Stimulated activated effector memory CD8-positive, alpha-beta T cell treated with anti-CD3 and anti-CD28 coated beads, Interleukin-12 subunit alpha, Interleukin-12 subunit beta, amount 100 ng/mL, for 72 hours (primary cell): ENCODE measurements at places on chromosomes 1 and 21.
A peak's percentile ranks its signal among the peaks of the same experiment; 100 is the strongest.

GRCh38 chr1:104082221-104082620, 332.5 kb downstream of the AMY1C start:
- DNase-seq, result no peak

GRCh38 chr1:11777658-11778322, 15.8 kb downstream of the C1orf167 start:
- no peak for DNase-seq

DNA sequence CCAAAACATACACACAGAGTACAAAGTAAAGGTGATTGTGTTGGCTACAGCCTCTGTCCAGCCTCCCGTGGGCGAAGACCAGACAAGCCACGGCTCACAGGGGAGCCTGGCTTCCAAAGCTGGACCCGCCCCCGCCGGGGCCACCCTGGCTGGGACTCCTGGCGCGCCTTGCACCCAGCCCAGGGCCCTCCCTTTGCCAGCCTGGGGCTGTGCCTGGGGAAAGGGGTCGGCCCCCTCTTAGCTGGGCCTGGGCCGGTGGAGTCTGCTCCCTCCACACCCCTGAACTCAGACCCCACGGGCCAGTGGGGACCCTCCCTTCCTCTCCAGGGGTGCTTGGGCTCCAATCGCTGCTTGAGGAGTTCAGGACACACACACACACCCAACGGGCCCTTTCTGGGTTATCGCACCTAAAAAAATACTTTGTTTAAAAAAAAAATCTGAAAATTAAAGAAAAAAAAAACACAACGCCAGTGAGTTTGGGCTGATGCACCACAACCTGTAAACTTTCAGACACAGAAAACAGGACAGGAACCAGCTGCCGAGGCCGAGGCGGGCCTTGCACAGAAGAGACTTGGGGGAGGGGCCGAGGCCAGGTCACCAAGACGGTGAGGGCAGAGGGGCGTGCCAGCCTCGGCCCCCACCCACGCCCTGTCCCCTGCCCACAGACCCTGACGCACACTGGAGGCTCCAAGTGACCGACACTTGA, 56.3 kb downstream of the KCNAB2 start:
- DNase-seq, result no peak

DNA sequence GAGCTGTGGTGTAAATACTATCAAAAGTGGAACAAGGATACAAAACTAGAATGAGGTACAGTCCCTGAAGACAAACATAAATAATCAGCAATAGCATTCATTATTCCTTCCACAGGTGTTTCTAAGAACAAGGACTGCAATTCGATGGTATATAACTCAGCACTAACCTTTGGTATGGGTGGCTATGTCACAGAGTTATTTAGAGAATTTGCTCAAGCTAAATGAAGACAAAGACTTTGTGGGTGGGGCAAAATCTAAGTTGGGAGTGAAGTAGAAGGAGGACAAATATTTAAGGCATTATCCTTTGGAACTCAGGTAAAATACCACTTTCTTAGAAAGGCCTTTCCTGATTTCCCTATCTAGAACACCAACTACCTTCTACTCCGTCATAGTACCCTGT, 51.5 kb upstream of the CNN3 start:
- no peak for DNase-seq

DNA sequence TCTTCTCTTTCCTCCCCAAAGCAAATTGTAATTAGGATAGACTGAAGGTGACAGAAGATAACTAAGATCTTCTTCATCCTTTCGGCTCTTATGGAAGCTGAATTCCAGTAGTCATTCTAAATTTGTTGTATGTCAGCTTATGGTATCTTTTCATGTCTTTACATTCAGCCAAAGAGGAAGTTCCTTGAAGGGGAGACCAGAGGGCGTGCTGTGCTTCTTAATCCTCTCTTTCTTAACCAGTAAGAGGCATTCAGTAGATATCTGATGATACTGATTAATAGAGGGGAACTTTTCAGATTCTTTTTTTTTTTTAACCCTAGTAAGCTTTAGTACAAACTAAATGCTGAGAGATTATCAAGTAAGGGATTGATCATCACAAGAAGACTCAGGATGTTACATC, 102.3 kb downstream of the OSBPL9 start:
- DNase-seq, result no peak

DNA sequence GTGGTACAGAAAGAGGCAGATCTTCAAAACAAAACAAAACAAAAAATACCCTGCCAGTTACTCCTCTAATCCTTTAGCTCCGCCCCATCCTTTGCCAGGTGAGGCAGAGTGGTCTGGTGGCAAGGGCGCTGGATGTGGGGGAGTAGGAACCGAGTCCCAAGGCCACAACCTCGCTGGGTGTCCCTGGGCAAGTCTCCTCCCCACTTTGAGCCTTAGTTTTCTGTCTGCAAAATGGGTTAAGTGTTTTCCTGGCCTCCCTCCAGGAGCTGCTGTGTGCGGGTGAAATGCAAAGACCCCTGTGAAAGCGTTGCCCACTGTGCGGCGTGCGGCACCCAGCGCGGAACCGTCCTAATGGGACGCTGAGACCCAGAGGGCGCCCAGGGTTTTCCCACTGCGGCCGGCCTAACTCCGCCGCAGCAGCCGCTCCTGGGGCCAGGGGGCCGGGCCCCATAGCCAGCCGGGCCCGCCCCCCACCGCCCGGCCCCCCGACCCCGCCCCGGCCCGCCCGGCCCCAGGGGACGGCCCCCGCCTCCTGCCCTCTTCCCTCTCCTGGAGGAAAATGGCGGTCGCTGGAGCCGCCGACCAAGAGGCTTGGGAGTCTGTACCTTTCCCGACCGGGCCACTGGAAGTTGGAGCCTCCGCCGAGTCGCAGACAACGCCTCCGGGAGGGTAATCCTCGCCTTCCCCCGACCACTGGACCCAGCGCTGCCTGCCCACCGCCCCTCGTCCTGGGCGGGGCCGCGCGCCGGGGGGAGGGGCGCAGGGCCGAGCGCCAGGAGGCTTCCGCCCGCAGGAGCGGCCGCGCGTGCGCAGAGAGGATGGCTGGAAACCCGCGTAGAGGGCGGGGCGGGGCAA, at the start of the genes ERMAP and SVBP:
Gene ERMAP, plus strand, starts transcription at position 538 of the 855 bp plus-strand sequence. CDS start 13,327 bp downstream, outside the sequence.
Gene SVBP, minus strand, starts transcription at position 813 of the 855 bp plus-strand sequence. CDS start 853 bp downstream, outside the sequence.
- DNase-seq, result peak; percentile 97

DNA sequence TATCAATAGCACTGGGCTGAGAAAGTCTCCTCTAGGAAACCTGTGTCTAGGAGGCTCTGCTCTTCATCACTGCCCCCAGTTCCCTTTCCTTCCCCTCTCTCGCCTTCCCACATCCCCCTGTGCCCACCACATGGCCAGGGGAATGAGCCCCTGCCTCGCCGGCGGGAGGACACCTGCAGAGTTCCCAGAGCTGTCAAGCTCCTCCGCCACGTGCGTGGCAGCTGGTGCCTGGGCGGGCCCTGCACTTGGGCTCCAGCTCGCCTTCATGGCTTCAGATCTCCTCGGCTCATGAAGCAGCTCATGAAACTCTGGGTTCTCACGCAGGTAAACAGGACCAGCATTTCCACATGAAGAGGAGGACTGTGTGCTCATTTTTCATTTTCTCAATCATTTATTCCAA, 62.8 kb downstream of the SIM2 start:
- no peak for DNase-seq

DNA sequence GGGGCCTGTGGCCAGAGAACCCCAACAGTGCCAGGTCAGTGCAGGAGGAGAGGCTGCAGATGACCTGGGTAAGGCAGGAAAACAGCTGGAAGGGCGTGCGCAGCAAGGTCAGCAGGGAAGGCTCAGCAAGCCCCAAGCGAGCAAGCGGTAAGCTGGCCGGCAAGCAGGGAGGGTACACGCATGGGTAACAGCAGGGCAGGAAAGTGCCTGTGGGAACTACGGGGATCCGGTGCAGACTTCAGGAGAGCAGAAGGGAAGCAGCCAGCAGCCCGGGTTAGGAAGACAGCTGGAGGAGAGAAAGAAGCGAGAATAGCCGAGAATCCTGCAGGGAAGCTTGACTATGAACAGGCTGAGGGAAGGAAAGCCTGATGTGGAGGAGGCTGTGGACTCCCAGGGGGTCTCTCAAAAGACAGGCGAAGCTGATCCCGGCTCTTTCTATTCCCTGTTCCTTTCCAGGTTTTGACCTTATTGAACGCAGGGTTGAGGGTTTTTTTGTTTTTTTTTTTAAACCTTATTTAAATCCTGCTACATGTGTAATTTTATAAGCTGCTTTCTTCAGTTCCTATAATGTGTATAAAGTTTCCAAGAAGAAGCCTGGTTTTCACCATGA, 20.9 kb downstream of the UMODL1 start:
- DNase-seq, result no peak

DNA sequence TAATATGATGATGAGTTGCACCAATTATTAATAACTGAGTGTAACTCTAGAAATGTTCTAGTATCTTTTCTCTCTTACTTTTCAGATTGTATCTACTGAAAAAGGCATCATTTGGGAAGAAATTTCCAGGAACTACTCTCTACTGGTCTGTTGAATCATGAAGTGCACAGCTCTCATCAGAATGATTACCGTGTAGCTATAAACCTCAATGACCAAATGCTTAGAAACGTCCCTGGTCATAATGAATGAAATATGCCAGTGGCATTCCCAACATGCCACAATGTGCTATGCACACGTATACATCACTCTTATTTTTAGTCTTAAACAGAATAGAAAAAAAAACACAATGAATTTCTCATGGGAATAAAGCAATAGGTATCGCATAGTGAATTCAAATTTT, 534.3 kb upstream of the OLFM3 start:
- no peak for DNase-seq

DNA sequence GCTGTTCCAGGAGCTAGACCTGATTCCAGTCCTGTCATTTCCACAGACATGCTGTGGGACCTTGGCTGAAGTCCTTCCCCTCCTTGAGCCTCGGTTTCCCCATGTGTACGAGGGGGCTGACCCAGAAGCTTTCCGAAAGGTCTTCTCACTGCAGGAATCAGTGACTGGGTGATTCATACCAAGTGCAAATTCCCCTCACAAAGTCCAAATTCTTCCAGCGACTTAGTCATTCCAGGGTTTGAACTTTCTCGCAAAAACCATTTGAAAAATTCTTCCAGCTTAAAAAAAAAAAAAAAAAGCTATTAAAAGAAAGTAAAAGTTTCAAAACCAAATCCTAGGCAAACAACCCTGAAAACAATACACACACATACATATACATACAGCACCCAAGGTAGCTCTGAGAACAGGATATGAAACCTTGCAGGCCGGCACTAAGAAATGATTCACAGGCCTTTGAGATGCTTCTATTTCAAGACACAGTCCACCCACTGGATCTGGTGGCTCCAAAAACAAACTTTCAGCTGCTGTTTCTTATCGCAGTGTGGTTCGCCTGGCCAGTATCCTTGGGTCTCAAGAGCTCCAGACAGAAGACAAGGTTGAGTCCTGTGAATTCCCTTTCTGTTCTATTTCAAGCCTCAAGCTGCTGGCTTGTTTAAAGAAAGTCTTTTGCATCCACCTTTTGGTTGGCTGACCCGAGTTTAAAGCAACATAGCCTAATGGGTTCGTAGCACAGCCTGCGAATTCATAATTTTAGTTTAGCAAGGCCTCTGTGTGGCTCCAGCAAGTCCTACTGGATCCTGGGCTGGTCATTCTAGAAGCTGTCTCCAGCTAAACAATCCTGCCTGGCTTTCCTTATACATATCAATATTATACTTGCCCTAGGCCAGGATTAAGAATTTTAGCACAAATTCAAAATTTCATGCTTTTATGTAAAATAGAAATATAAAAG, 18.0 kb upstream of the ID3 start:
- no peak for DNase-seq

DNA sequence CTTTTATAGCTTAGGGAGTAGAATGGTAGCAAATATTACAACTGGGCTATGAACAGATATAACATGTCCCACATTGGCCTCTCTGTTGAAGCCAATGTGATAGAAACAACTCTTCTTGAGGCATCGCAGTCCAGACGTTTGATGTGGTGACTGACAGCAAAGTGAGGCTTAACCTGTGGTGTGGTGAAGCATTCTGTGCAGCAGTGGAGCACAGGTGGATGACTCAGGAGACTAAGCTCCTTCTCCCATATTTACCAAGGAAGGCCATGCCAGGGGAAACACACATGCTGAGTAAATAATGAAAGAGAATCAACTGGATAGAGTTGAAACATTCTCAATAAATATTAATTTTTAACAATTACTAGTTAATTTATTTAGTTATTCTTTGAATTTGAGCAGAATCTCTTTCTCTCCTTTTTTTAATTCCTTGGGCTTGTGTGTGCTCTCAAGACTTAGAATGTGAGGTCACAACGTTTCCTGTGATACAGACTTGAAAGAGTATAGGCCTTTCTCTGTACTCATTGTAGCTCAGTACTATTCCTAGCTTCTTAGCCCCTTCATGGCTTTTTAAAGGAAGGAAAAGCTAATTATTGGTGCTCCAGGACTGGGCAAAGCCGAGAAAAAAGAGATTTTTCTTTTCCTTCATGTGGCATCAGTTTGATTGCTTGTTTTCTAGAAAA, 17.6 kb downstream of the CRB1 start:
- DNase-seq, result no peak

GRCh38 chr21:33088384-33088783, 18.4 kb downstream of the OLIG1 start:
- DNase-seq, result no peak

GRCh38 chr1:39640861-39641260, 1.4 kb upstream of the HEYL start:
- DNase-seq, result no peak

GRCh38 chr1:181103399-181103798, 14.9 kb downstream of the IER5 start:
- no peak for DNase-seq

- DNase-seq, result no peak
These were observed 6.8 kb downstream of the TENT5B start for GRCh38 chr1:27005648-27006496.

- no peak for DNase-seq
These were observed 11.1 kb upstream of the TRIM63 start for GRCh38 chr1:26078286-26079177.

- peak; percentile 34 for DNase-seq
These were observed 66.5 kb upstream of the UBE2U start for GRCh38 chr1:64136752-64137411.

DNA sequence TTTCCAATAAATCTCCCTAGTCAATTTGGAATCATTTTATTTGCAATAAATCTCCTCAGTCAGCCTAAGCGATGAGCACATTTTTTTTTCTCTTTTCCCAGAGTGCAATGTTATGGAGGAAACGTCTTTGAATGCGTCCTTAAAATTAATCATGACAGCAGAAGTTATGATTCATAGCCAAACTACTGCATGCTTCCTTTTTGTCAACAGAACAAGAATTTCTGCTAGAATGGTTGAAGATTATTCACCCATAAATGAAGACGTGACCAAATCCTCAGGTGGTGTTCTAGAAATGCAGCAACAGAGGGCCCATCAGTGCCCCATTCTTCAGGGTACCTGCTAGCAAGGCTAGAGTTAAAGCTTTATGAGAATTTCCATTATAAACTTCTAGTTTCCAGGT, 407.9 kb upstream of the PKN2 start:
- DNase-seq, result no peak

GRCh38 chr1:59757197-59757747, 57.5 kb upstream of the HOOK1 start:
- DNase-seq, result no peak
